ENCODE measurements at places on chromosomes 1 and 21.

DNA sequence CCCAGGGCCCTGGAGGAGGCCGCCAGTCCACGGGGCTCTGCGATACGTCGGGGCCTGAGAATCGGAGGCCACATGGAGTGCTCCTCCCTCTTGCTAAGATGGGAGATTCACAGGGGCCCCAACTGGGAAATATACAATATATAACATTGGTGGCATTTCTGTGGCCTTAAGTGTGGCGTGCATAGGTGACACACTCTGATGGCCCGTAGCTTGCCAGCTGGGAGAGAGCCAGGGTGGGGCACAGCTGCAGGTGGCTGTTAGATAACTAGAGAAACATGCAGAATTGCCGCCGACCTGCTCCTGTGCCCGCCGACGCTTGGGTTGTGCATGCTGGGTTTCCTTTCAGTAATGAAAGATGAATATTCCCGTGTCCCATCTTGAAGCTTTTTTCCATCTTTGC lies 30.1 kb downstream of the UMODL1 start:
- H3K4me1 ChIP-seq, result peaks cover 11% of the 10 kb centered on the region
- no peaks in the 10 kb centered on the region for H3K36me3 ChIP-seq
- no peak for DNase-seq
- no peaks in the 10 kb centered on the region for H3K27me3 ChIP-seq
- no peak overlapping the region for H3K4me3 ChIP-seq

- no peak for DNase-seq
- H3K4me1 ChIP-seq, result peaks cover 35% of the 10 kb centered on the region
- H3K27me3 ChIP-seq, result no peaks in the 10 kb centered on the region
- H3K4me3 ChIP-seq, result no peak overlapping the region
These were observed 18.5 kb downstream of the UBE2G2 start for GRCh38 chr21:44783020-44783696.

GRCh38 chr1:112805155-112805853 lies 90.2 kb upstream of the PPM1J start:
- H3K27me3 ChIP-seq, result no peaks in the 10 kb centered on the region
- no peak for DNase-seq
- H3K36me3 ChIP-seq, result no peaks in the 10 kb centered on the region
- H3K27ac ChIP-seq, result no peak overlapping the region
- H3K4me3 ChIP-seq, result no peak overlapping the region
- peaks cover 3% of the 10 kb centered on the region for H3K4me1 ChIP-seq

DNA sequence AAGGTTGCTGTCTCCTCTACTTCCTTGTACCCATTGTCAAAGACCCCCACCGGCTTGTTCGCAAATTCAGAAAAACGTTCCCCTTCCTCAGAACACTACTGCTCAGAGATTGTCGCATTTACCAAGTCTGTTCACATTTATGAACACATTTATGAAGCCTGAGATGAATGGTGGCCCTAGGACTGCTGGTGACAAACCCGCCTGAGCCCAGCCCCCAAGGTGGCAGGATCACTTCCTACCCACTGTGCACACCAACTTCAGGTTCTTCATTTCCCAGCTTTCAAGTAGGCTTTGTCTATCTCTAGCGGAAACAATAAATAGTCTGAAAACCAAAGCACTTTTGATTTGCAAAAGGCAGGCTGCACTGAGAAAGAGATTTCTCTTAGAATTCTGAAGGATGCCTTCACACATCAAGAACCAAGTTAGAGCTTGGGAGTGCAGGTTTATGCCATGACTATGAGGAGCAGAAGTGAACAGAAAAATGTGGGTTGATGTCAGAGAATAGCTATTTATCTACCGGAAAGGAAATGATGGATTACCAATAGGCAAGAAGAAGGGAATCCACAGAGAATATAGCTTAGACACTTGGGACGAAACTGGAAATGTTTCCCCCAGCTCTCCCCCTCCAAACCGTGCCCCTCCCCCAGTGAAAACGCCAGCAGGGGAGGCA lies 200.5 kb downstream of the TOMM20 start:
- peaks cover 40% of the 10 kb centered on the region for H3K4me1 ChIP-seq
- no peak overlapping the region for H3K27ac ChIP-seq
- no peak for DNase-seq

DNA sequence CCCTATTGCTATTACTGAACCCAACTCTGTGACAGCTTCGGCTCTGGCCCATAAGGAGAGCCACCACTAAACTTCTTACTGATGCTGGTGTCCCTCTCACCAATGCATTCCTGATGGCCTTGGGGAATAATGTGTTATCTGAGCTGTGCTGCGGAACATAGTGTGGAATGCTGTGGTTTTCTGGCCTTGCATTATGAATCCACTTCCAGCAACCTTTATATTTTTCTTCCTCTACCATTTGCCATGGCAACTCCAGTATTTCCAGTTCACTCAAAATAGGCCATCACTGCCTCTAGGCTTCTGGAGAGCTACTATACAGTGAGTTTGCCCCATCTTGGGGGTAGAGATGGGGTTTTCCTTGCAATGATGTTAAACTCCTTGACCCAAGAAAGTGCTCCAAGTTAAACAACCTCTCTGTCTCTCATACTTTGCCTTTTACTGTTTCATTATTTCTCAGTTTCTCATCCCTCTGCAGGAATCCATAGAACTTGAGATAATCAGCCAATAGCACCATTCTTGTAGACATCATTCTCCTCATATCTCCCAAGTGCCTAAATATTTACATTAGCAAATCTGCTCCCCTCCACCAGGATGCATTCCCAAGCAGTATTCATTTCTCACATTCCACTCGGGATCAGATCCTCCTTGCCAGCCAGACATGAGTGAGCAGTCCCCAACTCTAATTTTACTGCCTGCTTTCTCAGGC lies 11.1 kb upstream of the RAVER2 start:
- H3K27ac ChIP-seq, result no peak overlapping the region
- no peaks in the 10 kb centered on the region for H3K27me3 ChIP-seq

DNA sequence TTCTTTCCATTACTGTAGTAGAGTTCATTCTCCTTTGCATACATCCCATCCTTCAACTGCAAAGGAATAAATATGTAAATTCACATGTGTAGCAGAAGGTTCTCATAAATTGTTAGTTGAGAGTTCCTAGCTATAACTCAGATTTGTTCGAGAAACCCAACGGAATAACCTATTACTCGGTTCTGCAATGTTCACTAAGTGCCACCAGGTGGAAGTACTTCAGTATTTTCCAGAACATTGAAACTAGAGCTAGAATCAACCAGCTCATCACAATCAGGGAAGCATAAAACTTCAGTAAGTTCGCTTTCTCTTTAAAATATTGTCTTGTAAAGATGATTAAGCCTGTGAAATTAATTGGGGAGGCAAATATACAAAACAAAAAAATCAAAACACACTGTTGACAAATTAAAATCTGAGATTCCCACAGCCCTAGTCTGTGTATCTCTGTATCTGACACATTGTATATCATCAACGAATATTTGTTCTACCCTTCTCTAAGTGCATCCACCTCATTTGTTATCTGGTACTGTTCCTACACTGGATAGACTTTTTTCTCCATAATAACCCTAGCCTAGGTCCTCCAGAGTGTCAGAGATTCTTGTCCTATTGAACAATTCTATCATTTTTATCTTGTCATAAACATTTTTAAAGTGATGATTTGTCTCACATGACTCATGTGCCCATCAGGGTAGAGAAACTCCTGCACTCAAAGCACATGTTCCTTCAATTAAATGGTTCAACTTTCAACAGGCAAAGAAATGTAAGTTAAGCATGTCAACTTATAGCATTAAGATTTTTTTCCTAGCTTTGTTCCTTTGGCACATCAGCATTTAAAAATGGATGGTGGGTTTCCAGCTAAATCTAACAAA lies 31.9 kb downstream of the MROH9 start:
- DNase-seq, result no peak
- H3K27ac ChIP-seq, result no peak overlapping the region
- no peaks in the 10 kb centered on the region for H3K36me3 ChIP-seq
- H3K4me1 ChIP-seq, result no peaks in the 10 kb centered on the region
- H3K4me3 ChIP-seq, result no peak overlapping the region

- no peak overlapping the region for H3K27ac ChIP-seq
- H3K27me3 ChIP-seq, result no peaks in the 10 kb centered on the region
- H3K4me3 ChIP-seq, result no peak overlapping the region
These were observed 19.0 kb downstream of the IGSF21 start for GRCh38 chr1:18126616-18127015.

DNA sequence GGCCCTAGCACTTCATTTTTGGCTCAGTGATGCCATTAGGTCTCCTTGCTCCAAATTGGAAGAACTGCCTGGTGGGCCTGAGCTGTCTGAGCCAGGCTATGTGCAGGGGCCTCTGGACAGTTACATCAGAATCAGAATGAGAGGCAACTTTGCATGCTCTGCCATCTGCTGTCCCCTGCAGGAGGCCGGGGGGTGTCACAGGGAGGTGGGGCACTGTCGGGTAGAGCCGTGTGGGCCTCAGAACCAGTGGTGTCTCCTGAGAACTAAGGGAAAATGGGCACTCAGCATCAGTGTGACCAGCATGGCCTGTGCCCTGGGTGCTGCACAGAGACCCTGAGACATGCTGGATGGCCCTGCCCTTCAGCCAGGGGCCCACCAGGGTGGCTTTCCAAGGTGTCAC lies 47.0 kb upstream of the COL6A1 start:
- H3K36me3 ChIP-seq, result no peaks in the 10 kb centered on the region
- DNase-seq, result no peak
- no peaks in the 10 kb centered on the region for H3K27me3 ChIP-seq
- H3K27ac ChIP-seq, result no peak overlapping the region

- no peak overlapping the region for H3K4me3 ChIP-seq
- no peak for DNase-seq
- no peaks in the 10 kb centered on the region for H3K36me3 ChIP-seq
- H3K27ac ChIP-seq, result no peak overlapping the region
- H3K27me3 ChIP-seq, result no peaks in the 10 kb centered on the region
- H3K4me1 ChIP-seq, result no peaks in the 10 kb centered on the region
These were observed 67.8 kb downstream of the RGS2 start for GRCh38 chr1:192876633-192877032.

DNA sequence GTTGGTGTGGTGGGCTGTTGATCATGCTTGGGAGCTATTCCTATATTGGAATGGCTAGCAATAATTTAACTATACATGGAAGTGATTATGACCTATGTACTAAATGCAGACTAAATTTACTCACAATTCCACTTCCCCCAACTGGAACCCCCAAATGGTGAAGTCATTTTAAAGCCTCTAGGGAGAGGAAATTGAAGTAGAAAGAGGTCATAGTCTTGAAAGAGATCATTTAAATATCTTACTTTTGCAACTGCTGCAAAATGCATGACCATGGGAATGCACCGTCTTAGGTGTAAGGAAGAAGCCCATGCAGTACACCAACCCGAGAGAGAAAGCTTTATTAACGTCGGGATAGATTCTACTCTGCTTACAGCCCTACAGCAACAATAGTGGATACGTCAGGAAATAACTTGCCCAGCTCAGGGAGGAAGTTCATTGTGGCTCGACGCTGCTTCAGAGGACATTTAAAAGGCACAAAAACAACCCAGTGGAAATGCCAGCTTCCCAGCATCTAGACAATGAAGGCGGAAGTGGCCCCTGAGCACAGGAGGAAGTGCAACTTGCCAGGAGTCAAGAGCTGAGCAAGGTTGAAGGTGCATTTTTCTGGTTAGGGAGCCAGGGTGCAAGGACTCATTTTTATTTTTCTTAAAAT lies 26.5 kb downstream of the CYYR1 start:
- no peaks in the 10 kb centered on the region for H3K36me3 ChIP-seq
- no peaks in the 10 kb centered on the region for H3K4me1 ChIP-seq
- peak overlapping the region; percentile 32 for H3K27ac ChIP-seq
- no peak overlapping the region for H3K4me3 ChIP-seq
- peak; percentile 61 for DNase-seq
- no peaks in the 10 kb centered on the region for H3K27me3 ChIP-seq

- H3K4me3 ChIP-seq, result peak overlapping the region; percentile 76
- H3K36me3 ChIP-seq, result peaks cover 13% of the 10 kb centered on the region
- peak overlapping the region; percentile 60 for H3K27ac ChIP-seq
- DNase-seq, result peak; percentile 48
- H3K27me3 ChIP-seq, result no peaks in the 10 kb centered on the region
- H3K4me1 ChIP-seq, result peaks cover 41% of the 10 kb centered on the region
These were observed 1.0 kb downstream of the MARCKSL1 start for GRCh38 chr1:32334864-32335534.

DNA sequence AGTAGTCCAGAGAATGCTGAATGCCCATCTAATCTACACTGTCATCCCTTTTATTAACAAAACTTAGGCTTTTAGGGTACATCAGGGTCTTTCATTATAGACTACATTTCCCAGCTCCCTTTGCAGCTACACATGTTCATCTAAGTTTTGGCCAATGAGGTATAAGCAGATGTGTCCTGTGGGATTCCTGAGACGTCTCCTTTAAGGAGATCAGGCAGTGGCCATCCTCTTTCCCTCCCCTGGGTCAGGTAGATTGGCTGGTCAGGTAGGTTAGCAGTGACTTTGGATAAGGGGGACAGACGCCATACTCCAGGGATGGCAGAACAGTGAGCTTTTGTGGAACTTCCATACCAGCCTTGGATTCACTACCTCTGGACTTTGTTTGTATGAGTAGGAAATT lies 188.3 kb downstream of the FGGY start:
- no peak overlapping the region for H3K4me3 ChIP-seq
- DNase-seq, result no peak
- H3K27ac ChIP-seq, result no peak overlapping the region
- no peaks in the 10 kb centered on the region for H3K27me3 ChIP-seq
- no peaks in the 10 kb centered on the region for H3K36me3 ChIP-seq

GRCh38 chr1:243462929-243463697 lies 207.3 kb downstream of the SDCCAG8 start:
- H3K4me3 ChIP-seq, result no peak overlapping the region
- no peak for DNase-seq
- no peaks in the 10 kb centered on the region for H3K4me1 ChIP-seq
- no peaks in the 10 kb centered on the region for H3K36me3 ChIP-seq

DNA sequence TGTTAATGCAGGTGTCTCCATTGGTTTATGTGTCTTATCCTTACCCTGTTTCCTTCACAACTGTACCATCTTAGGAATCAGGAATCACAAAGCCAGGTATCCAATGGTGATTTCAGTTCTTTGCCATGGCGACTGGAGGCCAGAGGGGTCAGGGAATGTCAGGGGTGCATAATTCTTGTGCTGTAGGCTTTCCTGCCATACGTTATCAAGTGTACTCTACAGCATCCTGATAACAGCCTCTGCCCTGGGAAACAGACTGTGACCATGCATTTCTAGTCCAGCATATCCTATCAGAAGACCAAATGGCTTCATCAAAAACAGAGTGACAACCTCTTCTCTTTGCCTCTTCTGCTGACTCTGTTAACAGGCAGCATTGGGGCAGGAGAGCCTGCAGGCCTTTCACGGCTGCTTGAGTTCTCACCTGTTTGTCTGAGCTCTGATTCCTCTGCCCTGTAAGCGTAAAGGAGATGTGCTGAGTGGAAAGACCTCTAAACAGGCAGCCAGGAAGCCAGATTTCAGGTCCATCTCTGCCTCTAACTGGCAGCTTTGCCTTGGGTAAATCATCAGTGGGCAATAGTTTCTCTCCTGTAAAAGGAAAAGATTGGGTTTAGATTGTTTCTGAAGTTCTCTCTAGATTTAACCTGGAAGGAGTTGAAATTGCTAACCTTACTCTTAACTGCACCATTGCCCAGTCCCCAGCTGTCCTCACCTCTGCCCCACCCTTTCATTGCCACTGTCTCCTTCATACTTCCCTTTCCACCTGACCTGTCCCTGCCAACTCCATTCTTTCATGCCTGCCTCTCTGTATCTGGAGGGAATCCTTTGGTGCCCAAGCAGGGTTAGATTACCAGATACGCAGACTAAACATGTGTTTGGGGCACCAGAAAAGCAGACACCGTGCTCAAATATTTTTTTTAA lies 80.2 kb downstream of the LRRC8D start:
- H3K4me1 ChIP-seq, result peaks cover 6% of the 10 kb centered on the region
- H3K27me3 ChIP-seq, result no peaks in the 10 kb centered on the region
- no peaks in the 10 kb centered on the region for H3K36me3 ChIP-seq
- no peak overlapping the region for H3K27ac ChIP-seq
- H3K4me3 ChIP-seq, result no peak overlapping the region

- H3K36me3 ChIP-seq, result no peaks in the 10 kb centered on the region
- no peak overlapping the region for H3K27ac ChIP-seq
- no peaks in the 10 kb centered on the region for H3K27me3 ChIP-seq
- H3K4me3 ChIP-seq, result no peak overlapping the region
- DNase-seq, result no peak
- H3K4me1 ChIP-seq, result peaks cover 15% of the 10 kb centered on the region
These were observed 29.4 kb upstream of the UMODL1 start for GRCh38 chr21:42041711-42042110.
